Uterus (tissue), 4 donors: ENCODE measurements at places on chromosomes 3 and 15. TPM values are rescaled to one million over a fixed set of nuclear protein-coding genes. Genes with fewer than 3 reads are reported as not detected.

Gene SLC22A14
- not detected for total RNA-seq

DNA sequence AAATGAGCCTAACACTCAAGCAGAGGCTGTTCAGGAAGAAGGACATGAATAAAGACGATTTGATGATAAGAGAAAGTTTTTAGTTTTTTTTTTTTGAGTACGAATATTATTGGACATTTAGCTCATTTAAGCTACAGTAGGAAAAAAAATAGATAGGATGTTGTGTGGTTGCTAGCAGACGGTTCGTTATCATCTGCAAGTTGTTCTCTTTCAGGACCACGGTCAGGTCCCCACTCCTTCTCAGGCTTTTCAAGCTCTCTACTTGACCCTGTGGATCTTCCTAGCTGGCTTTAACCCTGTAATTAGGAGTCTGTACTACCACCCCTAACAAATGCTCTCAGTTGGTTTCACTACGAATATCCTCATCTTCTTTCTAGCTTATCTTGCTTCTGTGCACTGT, 1.1 kb downstream of the KCNH8 start:
- no peak overlapping the region for H3K4me3 ChIP-seq
- no peaks in the 10 kb centered on the region for H3K27me3 ChIP-seq
- DNase-seq = no peak
- H3K4me1 ChIP-seq = no peaks in the 10 kb centered on the region
- no peaks in the 10 kb centered on the region for H3K36me3 ChIP-seq

Gene RAB5A
- 70.3 TPM for total RNA-seq

- no peak for DNase-seq
- no peaks in the 10 kb centered on the region for H3K27me3 ChIP-seq
- H3K36me3 ChIP-seq = no peaks in the 10 kb centered on the region
- H3K4me3 ChIP-seq = no peak overlapping the region
- no peaks in the 10 kb centered on the region for H3K4me1 ChIP-seq
- no peak overlapping the region for H3K27ac ChIP-seq
Observed at GRCh38 chr15:63231206-63231605, 41.8 kb downstream of the RAB8B start.

DNA sequence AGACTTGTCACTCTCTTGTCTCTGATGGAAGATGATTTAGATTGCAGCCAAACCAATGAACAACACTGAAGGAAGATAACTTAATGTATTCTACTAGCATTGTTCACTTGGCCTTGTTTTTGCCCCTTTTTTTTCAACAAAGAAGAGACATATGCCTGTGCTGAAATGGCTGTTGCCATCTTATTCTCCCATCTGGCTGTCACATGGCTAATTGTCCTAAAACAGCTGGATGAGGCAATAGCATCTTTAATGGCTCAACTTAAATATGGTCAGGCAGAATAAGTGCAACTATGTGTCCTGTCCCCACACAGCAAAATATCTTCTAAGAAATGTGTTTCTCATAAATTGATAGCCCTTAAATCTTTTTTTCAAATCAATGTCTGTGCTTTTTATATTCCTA, 576.9 kb downstream of the TUSC7 start:
- no peak overlapping the region for H3K27ac ChIP-seq

GRCh38 chr15:92578096-92578835, 77.3 kb downstream of the FAM174B start:
- no peak overlapping the region for H3K4me3 ChIP-seq
- H3K36me3 ChIP-seq = no peaks in the 10 kb centered on the region
- no peak for DNase-seq
- no peak overlapping the region for H3K27ac ChIP-seq
- H3K4me1 ChIP-seq = no peaks in the 10 kb centered on the region
- no peaks in the 10 kb centered on the region for H3K27me3 ChIP-seq

- no peak for DNase-seq
- H3K27me3 ChIP-seq = no peaks in the 10 kb centered on the region
- no peaks in the 10 kb centered on the region for H3K4me1 ChIP-seq
- no peak overlapping the region for H3K27ac ChIP-seq
- H3K4me3 ChIP-seq = no peak overlapping the region
- no peaks in the 10 kb centered on the region for H3K36me3 ChIP-seq
Observed at GRCh38 chr3:187551416-187551815, 118.8 kb downstream of the SST start.

Gene P4HTM
- total RNA-seq = 81.5 TPM

GRCh38 chr3:182503401-182503800, 289.9 kb upstream of the ATP11B start:
- H3K36me3 ChIP-seq = no peaks in the 10 kb centered on the region
- H3K27ac ChIP-seq = no peak overlapping the region
- no peaks in the 10 kb centered on the region for H3K27me3 ChIP-seq

DNA sequence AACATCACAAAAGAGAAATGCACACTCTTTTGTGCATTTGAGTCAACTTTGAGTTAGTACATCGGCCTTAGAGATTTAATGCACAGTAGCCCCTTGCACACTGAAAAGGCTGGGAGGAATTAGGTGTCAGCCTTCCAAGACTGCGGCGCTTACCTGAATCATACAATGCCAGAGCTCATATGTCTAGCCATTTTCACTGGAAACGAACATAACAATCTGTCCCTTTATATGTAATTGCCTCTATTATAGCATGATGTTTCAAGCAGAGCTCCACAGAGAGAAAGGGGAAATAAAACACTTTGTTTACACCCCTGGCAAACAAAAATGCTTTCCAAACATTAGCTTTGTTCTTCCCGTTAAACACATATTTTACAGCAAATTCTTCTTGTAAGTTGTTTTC, 315.7 kb upstream of the SLCO3A1 start:
- no peaks in the 10 kb centered on the region for H3K36me3 ChIP-seq
- no peaks in the 10 kb centered on the region for H3K27me3 ChIP-seq
- no peak for DNase-seq
- H3K27ac ChIP-seq = no peak overlapping the region
- H3K4me1 ChIP-seq = no peaks in the 10 kb centered on the region
- no peak overlapping the region for H3K4me3 ChIP-seq

DNA sequence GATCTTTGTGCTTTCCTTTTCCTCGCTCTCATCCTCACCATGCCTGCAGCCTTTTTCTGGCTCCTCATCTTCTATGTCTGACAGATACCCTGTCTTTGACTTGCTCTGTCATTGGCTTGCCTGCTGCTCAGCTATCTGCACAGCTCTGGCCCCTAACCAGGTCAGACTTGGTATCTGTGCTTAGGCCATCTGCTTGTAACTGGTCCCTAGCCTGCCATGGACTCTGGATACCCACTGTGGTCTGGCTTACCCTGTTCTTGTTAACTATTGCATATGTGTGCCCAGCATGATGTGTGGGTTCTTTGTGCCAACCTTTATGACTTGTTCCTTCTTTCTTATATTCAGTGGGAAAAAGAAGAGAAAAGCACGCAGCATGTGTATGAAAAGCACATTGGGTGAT, 109.7 kb upstream of the ROPN1 start:
- H3K36me3 ChIP-seq = no peaks in the 10 kb centered on the region
- no peak overlapping the region for H3K27ac ChIP-seq
- DNase-seq = no peak

Gene ATP8B4
- 34.9 TPM for total RNA-seq

DNA sequence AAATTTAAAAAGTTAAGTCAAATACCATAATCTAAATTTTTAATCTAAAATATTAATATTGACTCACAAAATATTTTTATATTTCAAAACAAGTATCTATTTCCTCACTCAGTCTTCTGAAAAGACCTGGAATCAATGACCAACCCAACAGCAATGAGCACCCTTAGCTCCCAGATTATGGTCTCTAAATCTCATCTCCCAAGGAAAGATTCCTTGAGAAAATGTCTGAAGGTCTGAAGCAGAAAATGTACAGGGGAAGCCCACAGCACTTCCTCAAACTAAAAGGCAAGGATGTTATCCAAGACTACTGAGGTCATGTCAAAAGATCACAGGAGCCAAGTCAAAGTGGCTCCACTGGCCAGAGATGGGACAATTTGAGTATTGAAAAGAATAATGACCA, 51.0 kb upstream of the SLCO2A1 start:
- H3K36me3 ChIP-seq = no peaks in the 10 kb centered on the region
- no peaks in the 10 kb centered on the region for H3K27me3 ChIP-seq
- H3K27ac ChIP-seq = no peak overlapping the region
- H3K4me3 ChIP-seq = no peak overlapping the region

Gene CFAP91
- 26.1 TPM for total RNA-seq

DNA sequence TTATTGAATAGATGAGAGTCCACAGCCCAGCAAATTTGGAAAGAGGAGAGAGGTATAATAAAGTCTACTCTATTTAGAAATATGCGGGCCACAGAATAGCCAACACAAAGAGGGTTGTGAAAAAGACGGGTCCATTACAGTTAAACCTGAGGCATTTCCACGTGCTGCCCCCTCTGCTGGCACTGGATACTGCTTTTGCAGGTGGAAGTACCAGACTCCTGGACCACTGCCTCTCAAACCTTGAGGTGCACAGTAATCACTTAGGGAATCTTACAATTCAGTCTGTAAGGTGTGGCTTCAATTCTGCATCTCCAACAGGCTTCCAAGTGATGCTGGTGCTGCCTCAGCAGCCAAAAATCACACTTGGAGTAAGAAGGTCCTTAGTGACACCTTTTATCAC, 3.0 kb upstream of the TFDP2 start:
- H3K27ac ChIP-seq = no peak overlapping the region
- H3K36me3 ChIP-seq = no peaks in the 10 kb centered on the region
- H3K4me1 ChIP-seq = peaks cover 5% of the 10 kb centered on the region

Gene TTLL13
- not detected for total RNA-seq

DNA sequence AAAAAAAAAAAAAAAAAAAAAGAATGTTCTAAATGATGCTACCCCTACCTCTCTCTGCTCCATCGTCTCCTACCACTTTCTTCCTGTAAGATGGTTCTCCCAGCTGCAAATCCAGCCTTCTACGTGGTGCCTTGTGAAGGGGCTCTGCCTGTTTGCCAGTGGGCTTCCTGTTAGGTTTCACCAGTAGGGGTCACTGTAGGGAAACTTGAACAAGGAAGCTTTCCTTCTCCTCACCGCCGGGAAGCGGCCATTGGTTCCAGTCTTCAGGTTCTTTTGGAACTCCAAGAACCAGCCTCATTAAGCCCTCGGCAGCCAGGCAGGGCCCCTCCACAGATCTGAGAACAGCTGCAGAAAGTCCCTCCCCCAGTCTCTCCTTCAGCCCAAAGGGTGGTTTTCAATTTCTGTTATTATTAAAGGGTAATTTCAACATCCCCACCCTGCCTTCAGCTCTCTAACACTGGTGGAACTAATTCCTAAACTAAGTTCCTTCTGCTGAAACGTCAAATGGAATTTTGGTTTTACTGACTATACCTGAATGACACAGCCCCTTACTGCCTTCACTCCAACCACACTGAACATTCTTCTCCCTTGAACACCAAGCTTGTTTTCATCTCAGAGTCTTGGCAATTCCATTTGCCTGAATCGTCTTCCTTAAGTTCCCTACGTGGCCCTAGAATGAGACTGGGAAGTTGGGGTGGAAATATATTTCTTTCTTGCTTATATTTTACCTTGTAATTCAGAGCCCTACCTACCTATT, 13.5 kb downstream of the MCCC1 start:
- DNase-seq = no peak
- no peaks in the 10 kb centered on the region for H3K27me3 ChIP-seq
- no peaks in the 10 kb centered on the region for H3K4me1 ChIP-seq
- H3K36me3 ChIP-seq = no peaks in the 10 kb centered on the region
- H3K27ac ChIP-seq = no peak overlapping the region
- H3K4me3 ChIP-seq = no peak overlapping the region

DNA sequence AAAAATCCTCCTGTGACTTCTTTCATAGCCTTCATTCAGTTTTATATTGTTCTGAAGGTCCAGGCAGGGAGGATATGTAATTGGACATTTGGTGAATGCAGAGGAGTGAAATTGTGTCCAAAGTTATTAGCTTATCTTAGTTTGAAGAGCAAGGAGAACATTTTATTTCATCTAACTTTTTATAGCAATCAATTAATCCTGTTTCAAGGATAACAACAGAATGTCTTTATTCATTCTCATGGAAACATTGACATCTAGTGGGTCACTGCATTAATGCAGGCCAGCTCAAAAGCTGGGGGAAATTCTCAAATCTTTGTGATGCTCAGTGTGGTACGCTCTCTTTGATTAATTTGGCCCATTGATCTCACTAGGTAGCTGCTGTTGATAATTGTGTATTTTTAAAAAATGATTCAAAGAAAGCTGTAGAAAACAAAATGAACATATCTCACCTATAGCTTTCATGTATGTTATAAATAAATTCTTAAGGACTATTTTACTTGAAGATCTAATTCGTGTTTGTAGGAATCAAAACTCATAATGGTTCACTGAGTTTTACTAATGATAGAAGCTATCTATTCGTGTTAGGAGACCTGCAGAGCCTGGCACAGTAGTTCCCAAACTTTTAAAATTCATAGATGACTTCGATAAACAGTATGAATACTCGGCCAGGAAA, 150.8 kb upstream of the KCNMB2 start:
- H3K36me3 ChIP-seq = no peaks in the 10 kb centered on the region
- H3K27ac ChIP-seq = peak overlapping the region; percentile 66
- no peak for DNase-seq
- H3K4me3 ChIP-seq = no peak overlapping the region

Gene DNAH12
- total RNA-seq = 4.4 TPM

Gene TRIM42
- total RNA-seq = not detected

DNA sequence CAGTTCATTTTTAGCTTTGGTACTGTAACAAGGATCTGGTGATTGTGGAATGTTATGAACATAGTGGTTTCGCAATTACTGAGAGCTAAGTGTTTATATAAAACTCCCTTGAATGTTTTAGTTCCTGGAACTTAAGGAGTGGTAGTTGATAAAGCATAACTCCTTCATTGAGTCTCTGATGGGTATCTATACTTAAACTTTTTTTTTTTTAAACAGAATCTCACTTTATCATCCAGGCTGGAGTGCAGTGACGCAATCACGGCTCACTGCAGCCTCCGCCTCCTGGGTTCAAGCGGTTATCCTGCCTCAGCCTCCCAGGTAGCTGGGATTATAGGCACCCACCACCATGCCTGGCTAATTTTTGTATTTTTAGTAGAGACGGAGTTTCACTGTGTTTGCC, 11.3 kb downstream of the PRKCI start:
- H3K27me3 ChIP-seq = no peaks in the 10 kb centered on the region
- H3K4me1 ChIP-seq = no peaks in the 10 kb centered on the region
- DNase-seq = no peak
- no peak overlapping the region for H3K4me3 ChIP-seq
- peak overlapping the region; percentile 28 for H3K27ac ChIP-seq
- no peaks in the 10 kb centered on the region for H3K36me3 ChIP-seq

GRCh38 chr3:45480218-45480617, 91.8 kb downstream of the LARS2 start:
- H3K4me1 ChIP-seq = no peaks in the 10 kb centered on the region
- DNase-seq = no peak
- H3K27ac ChIP-seq = no peak overlapping the region
- H3K4me3 ChIP-seq = no peak overlapping the region
- H3K27me3 ChIP-seq = no peaks in the 10 kb centered on the region

Gene SLC26A6
- total RNA-seq = 19.2 TPM

DNA sequence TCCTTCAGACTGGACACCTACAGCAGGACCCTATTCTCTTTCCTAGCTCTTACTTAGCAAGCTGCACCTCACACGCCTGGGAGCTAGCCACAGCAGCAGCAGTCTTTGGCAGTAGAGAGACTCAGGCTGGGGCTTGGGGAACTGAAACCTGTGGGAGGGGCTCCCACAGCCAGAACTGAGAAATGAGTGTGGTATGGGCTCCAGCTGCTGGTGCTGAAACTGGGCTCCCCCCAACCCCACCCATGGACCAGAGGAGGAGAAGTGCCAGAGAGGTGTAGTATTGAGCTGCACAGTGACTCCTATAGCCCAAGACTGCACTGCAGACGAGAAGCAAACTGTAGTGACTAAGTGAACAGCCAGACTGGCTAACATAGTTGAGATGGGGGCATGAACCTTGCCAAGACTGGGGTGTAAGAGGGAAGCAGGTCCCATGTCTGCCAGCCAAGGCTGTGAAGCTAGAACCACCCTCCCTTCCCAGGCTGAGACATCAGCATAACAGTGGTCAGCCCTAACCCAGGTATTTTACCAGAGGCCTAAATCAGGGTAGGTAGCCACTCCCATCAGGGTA, 62.5 kb downstream of the MYO5A start:
- no peaks in the 10 kb centered on the region for H3K4me1 ChIP-seq
- H3K27ac ChIP-seq = no peak overlapping the region
- no peaks in the 10 kb centered on the region for H3K36me3 ChIP-seq
- no peak for DNase-seq
- H3K27me3 ChIP-seq = no peaks in the 10 kb centered on the region
